ENCODE measurements at places on chromosomes 13 and 19.

- no peak for DNase-seq
Measured at GRCh38 chr19:1019980-1020867, 699 bp downstream of the TMEM259 start.

DNA sequence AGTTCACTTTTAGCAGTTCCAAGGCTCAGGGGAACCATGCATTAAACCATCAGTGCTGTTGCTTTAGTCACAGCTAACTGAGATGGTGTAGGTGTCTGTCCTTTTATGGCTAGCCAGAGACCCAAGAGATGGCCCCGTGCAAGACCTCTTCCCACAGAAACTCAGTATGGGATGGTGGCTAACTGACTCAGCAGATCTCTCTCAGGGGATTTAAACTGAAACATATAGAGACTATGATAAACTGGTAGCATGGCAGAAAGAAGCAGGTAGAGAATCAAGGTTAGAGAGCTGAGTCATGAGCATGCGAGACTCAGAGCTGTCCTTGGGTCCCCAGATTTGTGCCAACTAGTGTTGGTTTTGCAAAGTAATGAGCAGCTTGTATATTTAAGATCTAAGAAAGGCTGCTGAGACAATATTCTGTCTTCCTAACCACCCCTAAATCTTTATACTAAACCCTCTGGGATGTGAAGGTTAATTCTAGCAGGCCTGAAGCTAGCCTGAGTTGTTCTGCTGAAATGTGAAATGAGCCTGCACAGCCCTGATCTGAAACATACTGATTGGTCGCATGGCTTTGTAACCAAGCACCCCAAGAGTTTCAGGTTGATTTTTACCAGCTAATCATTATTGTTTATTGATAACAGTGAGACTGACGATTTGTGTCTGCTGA lies 6.5 kb upstream of the SCEL start:
- DNase-seq = no peak

DNA sequence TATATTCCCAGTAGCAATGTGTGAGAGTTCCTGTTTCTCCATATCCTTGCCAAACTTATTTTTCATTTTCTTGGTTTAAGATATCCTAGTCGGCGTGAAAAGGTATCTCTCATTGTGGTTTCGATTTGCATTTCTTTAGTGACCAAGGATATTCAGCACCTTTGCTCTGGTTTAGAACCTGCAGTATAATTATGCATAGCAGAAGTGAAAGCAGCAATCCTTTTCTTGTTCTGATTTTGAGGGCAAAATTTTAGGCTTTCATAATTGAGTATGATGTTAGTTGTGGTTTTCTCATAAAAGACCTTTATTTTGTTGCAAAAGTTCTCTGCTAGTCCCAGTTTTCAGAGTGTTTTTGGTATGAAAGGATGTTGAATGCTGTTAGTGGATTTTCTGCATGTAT lies 491.0 kb downstream of the FGF9 start:
- no peak for DNase-seq

- no peak for DNase-seq
Measured at GRCh38 chr13:29537736-29538651, 57.5 kb downstream of the SLC7A1 start.

DNA sequence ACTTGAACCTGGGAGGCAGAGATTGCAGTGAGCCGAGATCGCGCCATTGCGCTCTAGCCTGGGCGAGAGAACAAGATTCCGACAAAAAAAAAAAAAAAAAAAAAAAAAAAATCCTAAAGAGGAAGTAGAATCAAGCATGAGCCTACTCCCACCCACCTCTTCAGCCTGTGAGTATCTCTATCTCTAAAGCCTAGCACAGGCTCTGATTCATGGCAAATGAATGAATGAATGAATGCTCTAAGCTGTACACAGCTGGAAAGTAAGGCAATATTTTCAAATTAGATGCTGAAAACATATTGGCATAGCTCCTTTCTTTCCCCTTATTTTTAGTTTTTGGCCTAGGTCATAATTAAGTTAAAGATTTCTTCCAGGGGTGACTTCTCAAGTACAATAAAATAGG lies 35.7 kb upstream of the FAM216B start:
- DNase-seq = no peak

DNA sequence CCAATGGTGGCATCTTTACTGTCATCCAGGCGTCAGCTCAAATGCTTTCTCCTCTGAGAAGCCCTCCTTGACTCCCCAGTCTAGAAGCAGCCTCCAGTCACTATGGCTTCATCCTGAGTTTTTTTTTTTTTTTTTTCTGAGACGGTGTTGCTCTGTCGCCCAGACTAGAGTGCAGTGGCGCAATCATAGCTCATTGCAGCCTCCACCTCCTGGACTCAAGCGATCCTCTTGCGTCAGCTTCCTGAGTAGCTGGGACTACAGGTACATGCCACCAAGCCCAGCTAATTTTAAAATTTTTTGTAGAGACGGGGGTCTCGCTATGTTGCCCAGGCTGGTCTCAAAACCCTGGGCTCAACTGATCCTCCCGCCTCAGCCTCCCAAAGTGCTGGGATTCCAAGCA lies 4.2 kb downstream of the NRTN start:
- no peak for DNase-seq

DNA sequence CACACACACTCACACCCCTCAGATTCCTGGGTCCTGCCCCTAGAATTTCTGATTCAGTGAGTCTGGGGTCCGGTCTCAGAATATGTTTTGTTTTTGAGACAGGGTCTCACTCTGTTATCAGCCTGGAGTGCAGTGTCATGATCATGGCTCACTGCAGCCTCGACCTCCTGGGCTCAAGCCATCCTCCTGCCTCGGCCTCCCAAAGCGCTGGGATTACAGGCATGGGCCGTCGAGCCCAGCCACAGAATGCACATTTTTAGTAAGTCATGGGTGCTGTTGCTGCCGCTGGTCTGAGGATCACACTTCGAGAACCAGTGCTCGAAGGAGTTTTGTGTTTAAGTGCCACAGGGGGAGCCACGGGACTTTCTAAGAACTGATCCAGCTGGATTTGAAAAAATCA lies 22.1 kb upstream of the TNFSF14 start:
- no peak for DNase-seq

All from HuH-7.5 (cell line).